Activated T-cell treated with anti-CD3 and anti-CD28 coated beads for 24 hours (primary cell): ENCODE measurements at places on chromosomes 5 and 9.

DNA sequence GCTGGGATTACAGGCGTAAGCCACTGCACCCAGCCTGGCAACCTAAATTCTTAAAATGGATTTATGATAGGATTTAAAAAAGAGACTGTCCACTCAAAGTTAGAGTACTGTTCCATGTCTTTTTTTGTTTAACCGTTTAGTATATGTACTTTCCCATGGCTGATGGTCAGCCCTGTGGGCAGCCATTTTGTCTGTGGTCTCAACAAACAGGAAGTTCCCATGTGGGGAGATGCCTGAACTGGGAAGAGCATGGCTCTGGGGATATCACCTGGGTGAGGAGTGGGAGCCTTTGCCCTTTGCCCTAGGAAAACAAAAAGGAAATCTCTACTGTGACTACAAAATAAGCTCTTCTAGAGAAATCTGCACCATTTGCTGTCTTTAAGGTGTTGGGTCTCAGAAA, 27.5 kb upstream of the GNPDA1 start:
- DNase-seq, result no peak

- no peak for DNase-seq
Measured at GRCh38 chr5:117186751-117187150, 612.1 kb upstream of the SEMA6A start.

DNA sequence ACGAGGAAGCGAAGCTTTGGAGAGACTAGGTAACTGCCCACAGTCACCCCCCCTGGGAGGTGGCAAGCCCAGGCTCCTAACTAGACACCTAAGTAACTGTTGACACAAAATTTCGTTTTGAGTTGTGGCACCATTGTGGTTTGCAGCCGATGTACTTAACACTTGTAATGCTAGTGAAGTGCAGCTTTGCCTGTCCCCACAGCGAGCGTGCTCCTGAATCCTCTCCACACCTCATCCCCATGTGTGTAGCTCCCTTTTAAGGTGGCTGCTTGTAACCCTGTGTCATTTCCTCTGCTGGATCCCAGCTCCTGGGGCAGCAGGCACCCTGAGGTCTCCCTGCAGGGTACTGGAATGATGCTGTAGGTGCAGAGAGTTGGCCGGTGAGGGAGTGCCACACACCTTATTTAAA, 114.9 kb downstream of the TRIO start:
- DNase-seq, result no peak

- no peak for DNase-seq
Measured at GRCh38 chr9:128242828-128243214, 33.0 kb downstream of the GOLGA2 start.

- DNase-seq, result no peak
Measured at GRCh38 chr5:53038196-53038847, 49.2 kb downstream of the ITGA2 start.

DNA sequence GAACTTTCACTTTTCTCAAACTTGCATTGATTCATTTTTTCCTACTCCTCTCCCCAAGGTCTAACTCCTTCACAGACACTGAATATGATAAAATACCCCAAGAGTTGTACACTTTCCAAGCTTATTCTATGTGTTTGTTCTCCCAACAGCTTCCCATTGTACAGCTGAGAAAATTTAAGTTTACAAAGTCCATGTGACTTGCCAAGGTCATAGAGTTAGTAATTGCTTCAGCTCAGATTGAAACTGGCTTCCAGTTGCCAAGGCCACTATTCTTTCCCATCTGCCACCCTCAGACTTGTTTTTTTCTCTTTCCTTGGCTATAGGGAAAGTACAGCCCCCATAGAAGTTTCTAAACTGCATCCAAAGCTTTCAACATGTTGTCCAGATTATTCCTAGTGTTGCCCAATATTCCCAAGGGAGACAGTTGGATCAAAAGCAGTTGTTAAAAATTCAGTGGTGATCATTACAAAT, 34.8 kb downstream of the TNFSF8 start:
- no peak for DNase-seq

- no peak for DNase-seq
Measured at GRCh38 chr5:86909418-86910295, 291.9 kb downstream of the COX7C start.

GRCh38 chr9:121048618-121049017, 1.5 kb downstream of the C5 start:
- no peak for DNase-seq

DNA sequence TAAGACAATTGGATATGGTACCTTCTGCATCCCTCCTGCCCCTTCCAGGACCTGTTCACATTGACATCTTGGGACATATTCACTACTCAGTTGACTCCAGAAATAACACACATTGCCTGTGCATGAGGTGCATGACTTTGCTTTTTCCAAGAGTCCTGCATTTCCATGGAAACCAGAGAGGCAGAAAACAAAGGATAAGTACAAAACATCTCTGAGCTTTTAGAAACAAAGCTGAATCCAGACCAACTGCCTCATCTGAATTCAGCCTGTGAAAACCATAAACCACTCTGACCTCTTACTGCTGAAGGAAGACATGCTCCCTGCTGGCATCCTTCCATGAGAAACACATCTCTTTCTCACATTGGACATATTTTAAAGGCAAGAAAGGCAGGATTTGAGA, 695.1 kb downstream of the TAF11L14 start:
- DNase-seq, result no peak

DNA sequence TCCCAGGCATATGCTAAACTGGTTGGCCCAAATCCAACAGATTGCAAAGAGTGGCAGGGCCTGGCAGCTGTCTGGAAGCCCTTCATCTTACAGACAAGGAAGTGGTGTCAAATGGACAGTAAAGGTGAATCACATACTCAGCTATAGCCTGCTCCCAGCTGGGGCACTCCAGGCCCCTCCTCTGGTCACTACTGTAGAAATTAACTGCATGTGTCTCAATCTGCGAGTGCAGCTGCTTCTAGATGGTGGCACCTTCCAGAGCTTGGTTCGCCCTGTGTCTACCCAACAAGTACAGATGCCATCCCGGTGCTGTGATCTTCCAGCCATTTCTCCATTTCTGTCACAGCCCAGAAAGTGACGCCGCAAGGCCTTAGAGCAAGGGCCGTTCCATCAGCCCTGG, 50.2 kb downstream of the OTULIN start:
- DNase-seq, result no peak

GRCh38 chr5:103283120-103283519, 24.6 kb downstream of the MACIR start:
- DNase-seq, result no peak

- no peak for DNase-seq
Measured at GRCh38 chr5:171839112-171839511, 53.5 kb downstream of the SMIM23 start.

GRCh38 chr5:172003746-172004145, 2.7 kb downstream of the FBXW11 start:
- no peak for DNase-seq

- no peak for DNase-seq
Measured at GRCh38 chr5:139058121-139058520, 140.0 kb downstream of the SIL1 start.

DNA sequence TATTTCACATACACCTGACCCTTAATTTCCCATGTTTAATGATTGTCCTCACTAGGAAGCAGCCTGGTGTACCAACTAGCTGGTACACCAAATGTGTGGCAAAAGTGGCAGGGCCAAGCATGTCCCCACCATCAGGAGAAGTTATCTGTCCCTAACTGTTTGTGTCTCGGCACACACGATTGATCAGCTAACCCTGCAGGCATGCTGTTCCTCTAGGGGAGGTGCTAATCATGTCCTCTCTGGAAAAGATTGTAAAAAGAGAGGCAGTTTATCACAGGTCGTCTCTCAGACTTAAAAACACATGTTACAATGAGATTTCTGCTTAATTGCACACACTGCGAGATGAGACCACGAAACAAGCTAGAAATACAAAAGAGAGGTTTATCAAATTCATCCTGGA, 342.7 kb downstream of the DIRAS2 start:
- no peak for DNase-seq

- no peak for DNase-seq
Measured at GRCh38 chr5:83973925-83974815, 253.5 kb upstream of the HAPLN1 start.

- DNase-seq, result no peak
Measured at GRCh38 chr5:148011398-148012137, 52.2 kb upstream of the SPINK5 start.
